T1000 (cell line): ENCODE measurements at places on chromosomes 5 and 9.

GRCh38 chr9:120480707-120481106 is 99.3 kb downstream of the CDK5RAP2 start:
- no peak for DNase-seq

GRCh38 chr5:35052838-35053237 is 5.1 kb upstream of the AGXT2 start:
- DNase-seq, result no peak

DNA sequence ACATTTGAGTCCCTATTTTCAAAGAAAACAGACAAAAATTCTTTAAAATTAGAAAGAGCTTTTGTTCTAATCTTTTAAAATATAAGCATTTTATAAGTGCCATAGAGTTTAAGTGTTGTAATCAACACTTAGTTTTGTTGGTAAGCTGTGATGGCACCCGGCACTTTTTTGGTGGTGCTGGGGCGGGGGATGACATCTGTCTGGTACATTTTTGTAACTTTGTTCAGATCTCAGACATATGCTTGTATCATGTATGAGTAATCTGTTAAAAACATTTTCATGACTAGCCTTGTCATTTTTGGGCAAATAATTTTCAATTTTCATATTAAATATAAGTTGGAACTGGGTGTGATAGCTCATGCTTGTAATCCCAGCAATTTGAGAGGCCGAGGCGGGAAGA is 51.7 kb downstream of the UBAP1 start:
- no peak for DNase-seq

- DNase-seq, result peak; percentile 9
Observed at GRCh38 chr9:99823681-99824377, 2.1 kb downstream of the NR4A3 start.

GRCh38 chr5:103474677-103475076 is 87.9 kb downstream of the NUDT12 start:
- no peak for DNase-seq

DNA sequence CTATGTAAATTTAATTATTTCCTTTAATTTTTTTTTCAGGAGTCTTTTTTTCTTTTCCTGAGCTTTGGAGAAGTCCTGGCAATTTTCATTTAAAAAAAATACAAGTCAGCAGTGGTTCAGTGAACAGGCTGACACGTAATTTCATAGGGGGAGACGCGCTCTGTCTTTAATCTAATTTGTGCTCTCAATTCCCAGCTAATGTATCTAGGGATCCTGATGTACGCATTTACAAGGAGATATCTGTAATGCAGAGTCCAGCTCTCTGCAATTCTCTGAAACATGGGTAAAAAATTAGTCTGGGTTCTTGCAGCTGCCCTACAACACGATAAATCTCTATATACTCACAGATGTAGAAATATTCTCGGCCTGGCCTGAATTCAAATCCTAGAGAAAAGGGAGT is 243.9 kb downstream of the EFNA5 start:
- DNase-seq, result no peak

- DNase-seq, result no peak
Observed at GRCh38 chr9:96148634-96149532, 153.1 kb downstream of the HSD17B3 start.

DNA sequence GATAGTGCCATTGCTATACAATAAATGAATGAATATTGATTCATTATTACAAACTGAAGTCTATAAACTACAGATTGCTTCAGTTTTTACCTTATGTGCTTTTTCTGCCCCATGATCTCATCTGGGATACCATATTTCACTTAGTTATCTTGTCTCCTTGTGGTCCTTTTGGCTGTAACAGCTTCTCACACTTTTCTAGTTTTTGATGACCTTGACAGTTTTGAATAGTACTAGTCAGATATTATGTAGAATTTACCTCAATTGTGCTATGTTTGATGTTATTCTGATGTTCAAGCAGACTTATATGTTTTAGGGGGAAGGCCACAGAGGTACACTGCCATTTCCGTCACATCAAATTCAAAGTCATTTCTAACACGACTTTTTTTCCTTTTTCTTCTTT is 2364.3 kb upstream of the ACO1 start:
- no peak for DNase-seq

- no peak for DNase-seq
Observed at GRCh38 chr5:137563301-137563645, 64.1 kb upstream of the SPOCK1 start.

- DNase-seq, result no peak
Observed at GRCh38 chr5:16695779-16696178, 79.0 kb upstream of the RETREG1 start.

DNA sequence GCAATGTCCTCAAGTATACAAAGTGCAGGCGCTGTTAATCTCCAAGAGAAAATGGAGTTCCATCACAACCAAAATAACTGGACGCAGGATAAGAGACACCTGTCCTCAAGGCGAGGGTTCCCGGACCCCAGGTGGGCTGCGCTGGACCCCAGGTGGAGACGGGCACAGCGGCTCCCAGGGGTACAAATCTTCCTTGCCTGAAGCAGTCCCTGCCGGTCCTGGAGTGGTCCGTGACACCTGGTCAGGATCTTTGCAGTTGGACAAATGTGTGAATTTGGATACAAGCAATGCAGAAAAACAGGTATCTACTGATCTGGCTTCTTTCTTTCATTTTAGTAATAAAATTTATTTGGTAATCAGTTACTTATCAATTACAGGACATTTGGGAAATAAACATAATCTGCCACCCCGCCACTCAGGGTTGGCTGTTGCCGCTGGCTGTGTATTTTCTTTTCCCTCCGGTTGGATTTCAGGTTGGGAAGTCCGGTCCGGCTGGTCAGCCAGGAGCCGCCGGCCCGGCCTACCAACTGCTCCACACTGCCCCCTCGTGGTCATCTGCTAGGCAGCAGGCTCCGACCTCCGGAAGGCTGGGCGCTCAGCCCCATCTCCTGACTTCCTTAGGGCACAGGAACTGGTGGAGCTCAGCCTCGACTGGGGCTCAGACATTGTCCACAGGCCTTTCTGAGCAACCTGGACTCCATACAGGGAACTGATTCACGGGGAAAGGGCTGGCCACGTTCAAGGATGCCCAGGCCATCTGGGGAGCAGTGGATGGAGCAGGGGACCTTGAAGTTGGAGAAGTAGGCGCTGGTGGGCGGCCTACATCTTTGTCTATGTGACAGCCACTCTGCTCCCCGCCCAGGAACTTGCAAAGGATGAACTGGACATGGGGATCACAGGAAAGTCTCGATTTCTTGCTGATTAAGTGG is 43.4 kb downstream of the NXNL2 start:
- DNase-seq, result peak; percentile 73

DNA sequence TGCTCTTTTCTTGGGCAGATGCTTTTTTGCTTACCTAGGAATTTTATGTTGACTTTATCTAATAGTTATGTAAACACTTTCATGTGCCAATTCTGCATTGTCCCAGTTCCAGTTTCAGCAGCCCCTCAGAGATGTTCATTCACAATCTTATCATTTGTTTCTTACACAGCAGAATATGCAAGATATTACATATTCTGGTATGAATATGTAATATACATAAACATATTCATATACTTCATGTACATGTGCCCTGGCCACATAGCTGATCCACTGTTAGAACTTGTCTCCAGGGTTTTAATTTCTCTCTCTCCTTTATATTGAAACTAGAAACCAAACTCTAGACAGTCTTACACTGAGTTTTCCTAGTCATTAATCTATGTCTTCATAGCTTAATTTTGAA is 90.2 kb upstream of the PARP8 start:
- DNase-seq, result no peak

GRCh38 chr9:16345902-16346301 is 524.6 kb downstream of the BNC2 start:
- DNase-seq, result no peak

DNA sequence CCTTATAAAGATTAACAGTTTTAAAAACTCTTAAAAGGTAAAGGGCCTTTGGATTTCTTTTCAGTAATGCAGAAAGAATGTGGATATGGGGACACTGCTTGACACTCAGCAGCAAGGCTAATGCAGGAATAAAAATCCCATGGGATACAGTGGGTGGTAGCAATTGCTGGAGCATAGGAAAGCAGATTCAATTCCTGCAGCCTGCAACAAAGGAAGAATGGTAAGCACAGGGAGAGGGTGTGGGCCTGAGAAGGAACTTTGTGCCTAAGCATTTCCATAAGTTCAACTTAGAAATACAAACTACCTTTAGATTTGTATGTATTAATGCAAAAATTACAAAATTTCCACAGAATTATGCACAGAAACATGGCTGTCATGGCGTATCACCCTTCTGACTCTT is 65.8 kb upstream of the CDK5RAP2 start:
- no peak for DNase-seq

GRCh38 chr9:77011973-77012821 is 7.3 kb upstream of the FOXB2 start:
- DNase-seq, result no peak

GRCh38 chr5:27316271-27316650 is 277.9 kb upstream of the CDH9 start:
- no peak for DNase-seq

DNA sequence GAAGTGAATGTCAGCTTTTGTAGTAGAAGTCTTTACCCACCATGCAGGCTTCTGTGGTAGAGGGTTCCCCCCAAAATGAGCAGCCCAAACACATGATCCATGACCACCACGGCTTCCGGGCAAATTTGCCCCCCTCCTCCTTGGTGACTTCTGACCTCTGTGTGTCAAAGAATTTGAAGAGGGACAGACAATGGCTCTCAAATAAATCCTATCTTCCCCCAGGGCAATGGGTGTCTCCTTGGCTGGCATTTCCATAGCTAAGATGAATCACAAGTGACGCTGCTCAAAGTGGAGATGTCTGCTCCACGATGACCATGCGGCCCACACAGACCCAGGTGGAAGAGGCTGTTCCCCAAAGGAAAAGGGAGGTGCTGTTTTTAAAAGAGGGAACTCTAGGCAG is 30.2 kb upstream of the BOD1 start:
- DNase-seq, result no peak

DNA sequence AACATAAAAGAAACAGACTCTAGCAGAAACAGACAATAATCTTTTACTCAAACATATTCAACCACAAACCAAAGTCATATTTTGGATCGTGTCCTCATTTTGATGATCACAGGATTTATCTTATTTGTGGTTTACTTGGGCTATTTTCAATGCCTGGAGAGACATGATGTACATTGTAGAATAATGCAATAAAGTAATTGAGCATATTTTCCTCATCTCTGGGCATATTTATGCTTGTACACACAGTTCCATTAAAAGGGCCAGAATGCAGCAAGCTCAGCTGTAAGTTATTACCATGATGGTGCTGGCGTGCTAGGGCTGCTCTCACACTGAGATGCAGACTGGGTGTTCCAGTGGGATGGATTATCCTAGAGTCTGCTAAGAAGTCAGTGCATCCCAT is 456.7 kb downstream of the TLE4 start:
- no peak for DNase-seq

DNA sequence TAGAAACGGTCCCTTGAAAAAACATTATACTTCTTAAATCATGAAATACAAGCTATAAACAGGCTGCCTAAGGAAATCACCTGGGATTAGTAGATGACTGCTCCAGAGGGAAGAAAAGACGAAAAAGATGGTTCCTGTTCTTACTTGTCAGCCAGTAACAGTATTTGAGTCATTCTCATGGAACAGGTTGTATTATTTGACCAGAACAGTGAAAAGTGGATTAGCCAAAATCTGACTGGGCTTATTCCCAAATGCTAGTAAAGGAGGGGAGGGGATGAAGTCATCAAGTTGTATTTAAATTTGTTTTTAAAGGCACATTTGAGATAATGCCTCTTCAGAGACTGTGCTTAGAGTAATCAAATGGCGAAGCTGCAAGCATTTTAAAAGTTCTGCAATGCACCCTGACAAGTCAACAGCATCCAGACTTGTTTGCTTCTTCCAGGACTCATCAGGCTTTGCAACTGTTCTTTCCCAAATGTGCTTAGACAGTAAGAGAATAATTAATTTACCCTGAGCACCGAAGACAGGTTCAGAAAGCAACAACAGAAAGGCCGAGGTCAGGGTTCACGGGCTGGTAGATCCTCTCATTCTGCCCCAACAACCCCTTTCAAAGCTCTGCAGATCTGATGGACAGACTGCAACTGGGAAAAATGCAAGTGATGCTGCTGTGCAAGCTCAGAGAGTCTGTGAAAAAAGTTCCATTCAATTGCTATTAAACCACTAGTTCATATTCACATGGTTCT is 800.6 kb downstream of the KCTD16 start:
- DNase-seq, result no peak

- no peak for DNase-seq
Observed at GRCh38 chr9:84492366-84493159, 152.0 kb upstream of the SLC28A3 start.

DNA sequence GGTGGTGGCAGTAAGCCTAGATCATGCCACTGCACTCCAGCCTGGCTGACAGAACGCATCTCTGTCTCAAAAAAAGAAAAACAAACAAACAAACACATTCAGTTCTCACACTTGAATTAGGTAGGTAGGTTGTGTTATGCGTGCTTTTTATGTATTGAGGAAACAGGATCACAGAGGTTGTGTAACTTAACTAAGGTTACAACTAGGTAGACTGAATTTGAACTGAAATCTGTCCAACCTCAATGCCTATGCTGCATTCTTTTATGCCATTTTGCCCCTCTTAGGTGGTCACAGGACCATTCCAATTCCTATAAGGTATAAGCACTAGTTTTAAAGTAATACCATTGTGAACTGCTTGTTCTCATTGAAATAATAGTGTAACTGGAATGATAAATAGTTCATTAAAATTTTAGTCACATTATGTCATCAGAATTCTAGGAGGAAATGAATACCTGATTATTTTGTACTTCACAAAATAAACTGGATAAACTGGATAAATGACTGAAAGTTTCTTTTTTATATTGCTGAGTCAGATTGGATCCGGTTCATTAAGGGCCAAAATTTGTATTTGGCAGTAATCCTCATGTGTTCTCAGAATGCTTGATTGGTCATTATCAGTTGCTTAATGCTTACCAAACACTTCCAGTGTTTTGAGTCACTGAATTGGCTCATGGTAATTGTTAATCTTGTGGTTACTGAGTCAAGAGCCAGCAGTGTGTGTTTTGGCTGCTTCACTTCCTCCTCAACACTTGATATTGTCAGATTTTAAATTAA is 7.1 kb downstream of the UBAP1 start:
- no peak for DNase-seq

GRCh38 chr5:81520769-81521168 is 126.8 kb upstream of the ACOT12 start:
- DNase-seq, result no peak

DNA sequence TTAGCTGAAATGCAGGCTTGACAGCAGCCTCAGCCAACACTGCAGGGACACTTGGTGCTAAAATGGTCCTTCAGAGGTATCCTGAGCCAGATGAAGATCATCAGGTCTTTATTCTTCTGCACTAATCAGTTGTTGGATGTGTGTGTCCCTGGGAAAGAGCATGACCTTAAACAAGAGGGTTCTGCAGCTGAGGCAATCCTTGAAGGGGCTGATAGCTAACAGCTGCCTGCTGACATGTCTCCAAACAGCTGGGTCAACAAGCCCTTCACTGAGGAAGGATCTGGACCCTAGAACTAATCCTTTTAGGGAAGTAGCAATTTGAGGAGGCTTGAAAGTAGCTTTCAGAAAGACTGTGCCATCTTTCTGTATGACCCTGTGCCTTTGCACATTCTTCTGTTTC is 376.3 kb upstream of the ACTBL2 start:
- no peak for DNase-seq
